ENCODE measurements at places on chromosomes 6 and 20.

GRCh38 chr20:42338294-42339201 is 720.4 kb upstream of the CHD6 start:
- DNase-seq = no peak

DNA sequence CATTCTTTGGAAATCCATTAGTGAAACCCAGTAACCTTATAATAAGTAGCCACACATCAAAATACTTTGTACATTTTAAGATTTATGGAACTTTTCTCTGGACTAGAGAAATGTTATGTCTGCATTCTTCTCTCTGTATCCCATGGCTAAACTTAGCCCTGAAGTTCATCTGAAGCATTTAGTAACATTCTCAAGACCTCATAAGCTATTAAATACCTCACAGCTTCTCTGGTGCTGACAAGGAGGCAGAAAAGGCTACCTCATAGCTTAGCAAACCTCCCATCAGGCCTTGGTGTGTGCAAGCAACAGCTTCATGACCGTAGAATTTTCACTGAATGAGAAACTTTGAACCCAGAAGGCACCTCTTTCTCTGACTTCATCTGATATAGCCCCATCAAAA is 38.9 kb upstream of the HDGFL1 start:
- DNase-seq = no peak

DNA sequence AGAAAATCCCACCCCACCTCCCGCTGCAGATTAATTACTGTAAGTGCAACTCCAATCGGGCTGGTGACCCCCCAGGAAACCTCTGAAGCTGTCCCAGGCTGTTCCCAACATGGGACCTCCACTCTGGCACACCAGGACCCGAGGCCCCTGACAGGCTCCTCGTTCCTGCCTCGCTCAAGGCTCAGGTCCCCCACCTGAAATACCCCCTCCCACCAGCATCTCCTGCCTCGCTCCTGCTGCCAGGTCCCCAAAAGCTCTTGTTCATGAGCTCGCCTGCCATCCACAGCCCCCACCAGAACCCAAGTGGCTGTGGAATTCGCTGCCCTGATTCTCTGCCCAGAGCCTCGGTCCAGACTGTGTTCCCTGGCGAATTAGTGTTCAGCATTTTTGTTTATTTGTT is 26.1 kb downstream of the NPEPL1 start:
- no peak for DNase-seq

GRCh38 chr6:112180095-112180820 is 74.1 kb downstream of the LAMA4 start:
- DNase-seq = peak; percentile 78

DNA sequence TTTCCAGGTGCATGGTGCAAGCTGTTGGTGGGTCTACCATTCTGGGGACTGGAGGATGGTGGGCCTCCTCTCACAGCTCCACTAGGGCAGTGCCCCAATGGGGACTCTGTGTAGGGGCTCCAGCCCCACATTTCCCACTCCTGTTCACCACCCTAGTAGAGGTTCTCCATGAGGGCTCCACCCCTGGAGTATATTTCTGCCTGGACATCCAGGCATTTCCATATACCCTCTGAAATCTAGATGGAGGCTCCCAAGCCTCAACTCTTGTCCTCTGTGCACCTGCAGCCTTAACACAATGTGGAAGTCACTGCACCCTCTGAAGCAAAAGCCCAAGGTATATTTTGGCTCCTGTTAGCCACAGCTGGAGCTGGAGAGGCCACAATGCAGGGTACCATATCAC is 393.5 kb downstream of the RNGTT start:
- DNase-seq = no peak

DNA sequence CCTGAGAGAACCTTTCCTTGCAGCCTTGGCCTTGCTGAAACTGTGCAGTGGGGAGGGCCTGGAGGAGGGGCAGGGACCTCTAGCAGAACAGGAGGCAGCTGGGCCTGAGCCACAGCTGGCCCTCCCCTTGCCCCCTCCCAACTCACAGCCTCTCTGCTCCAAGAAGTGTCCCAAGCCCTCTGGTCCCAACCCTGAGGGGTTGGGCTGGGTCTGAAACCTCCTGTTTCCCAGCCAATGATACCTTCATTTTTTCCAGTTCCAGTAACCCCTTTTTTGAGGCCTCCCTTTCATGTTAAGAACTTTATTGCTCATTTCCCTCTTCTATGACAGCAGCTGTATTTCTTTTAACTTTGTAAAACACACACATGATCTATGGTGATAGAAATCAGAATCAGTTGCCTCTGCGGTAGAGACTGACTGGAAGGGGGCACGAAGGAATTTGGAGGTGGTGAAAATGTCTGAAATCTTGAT is 17.9 kb upstream of the ARMC12 start:
- peak; percentile 38 for DNase-seq

DNA sequence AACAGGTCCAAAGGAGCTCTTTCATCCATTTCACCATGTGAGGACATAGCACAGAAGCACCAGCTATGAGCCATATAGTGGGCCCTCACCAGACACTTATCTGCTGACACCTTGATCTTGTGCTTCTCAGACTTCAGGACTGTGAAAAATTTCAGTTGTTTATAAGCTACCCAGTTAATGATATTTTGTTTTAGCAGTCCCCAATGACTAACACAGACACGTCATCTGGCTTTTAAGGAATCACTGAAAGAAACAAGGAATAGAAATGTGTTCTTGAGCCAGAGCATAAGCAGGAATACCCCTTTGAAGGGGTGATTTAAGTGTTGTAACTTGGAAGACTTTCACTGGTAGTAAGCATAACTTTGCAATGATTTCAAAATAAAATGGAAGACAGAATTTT is 214.7 kb upstream of the PTCHD4 start:
- DNase-seq = peak; percentile 24

Measured in skeletal muscle cell (primary cell).